AML-193 (cell line): ENCODE measurements at places on chromosomes 12 and 14.
A peak's percentile ranks its signal among the peaks of the same experiment; 100 is the strongest.

GRCh38 chr12:94873734-94874517 lies 129.6 kb downstream of the NDUFA12 start:
- no peak for DNase-seq

DNA sequence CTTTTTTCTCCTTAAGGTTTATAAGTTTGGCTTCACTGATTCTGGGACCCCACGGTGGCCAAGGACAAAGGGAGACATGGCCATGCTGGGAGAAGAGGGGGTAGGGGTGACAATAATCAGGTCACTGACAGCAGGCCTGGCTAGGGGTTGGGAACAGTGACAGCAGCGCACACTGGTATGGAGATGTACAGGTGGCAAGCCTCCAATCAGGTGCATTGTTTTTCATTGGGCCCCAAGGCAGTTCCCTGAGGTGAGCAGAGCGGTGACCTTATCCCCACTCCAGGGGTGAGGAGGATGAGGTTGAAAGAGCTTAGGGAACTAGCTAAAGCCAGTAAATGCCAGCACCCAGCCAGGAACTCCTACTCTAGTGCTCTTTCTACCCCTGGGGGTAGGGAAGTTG lies 1.4 kb downstream of the SYNDIG1L start:
- DNase-seq: no peak

DNA sequence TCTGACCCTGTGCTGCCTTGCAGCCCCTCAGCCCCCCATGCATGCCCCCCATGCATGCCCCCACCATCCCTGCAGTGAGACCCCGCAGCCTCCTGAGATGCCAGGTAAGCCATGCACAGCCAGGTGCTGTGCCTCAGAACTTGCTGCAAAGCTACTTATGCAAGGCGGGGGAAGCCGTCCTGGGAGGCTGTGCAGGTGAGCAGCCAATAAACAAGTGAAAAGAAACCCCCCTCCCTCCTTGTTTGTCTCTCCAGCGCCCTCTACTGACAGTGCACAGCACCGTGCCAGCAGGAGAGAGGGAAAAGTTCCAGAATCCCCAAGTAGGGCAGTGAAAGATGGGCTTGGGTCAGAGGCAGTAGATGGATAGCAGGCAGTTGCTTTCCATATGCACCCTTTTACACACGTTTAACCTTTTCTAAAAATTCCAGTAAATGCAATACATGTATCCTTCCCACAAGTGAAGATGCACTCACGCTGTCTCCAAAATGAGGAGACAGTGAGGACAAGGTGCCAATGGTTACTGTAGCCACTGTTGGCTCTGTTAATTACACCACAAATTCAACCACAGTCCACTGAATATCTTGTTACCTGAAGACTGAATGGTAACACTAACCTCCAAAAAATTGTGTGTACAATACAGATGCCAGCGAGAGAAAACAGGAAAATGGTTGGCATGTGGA lies 18.0 kb downstream of the TNFAIP2 start:
- peak; percentile 49 for DNase-seq

DNA sequence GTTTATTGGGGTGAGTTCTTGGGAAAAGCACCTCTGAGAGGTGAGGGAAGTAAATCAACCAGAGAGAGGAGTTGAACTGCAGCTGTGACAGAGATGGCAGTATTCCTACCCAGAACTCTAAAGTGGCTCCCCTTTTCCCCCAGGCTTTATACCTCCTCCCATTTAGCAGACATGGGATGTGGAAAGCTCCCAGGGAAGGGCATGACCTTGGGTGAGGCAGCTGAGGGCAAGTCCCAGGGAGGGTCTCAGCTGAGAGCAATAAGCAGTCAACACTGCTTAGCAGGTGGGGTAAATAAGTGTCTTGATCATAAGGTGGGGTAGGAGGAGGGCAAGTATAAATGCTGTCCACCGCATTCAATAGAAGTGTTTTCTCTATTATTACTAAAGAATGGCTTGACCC lies 143.0 kb downstream of the AKAP6 start:
- no peak for DNase-seq

- DNase-seq: no peak
These were observed 250.0 kb downstream of the MED13L start for GRCh38 chr12:116027551-116027821.

GRCh38 chr12:131473741-131474709 lies 236.9 kb upstream of the SFSWAP start:
- no peak for DNase-seq

GRCh38 chr14:20539906-20540305 lies 20.9 kb downstream of the RNASE9 start:
- DNase-seq: no peak

DNA sequence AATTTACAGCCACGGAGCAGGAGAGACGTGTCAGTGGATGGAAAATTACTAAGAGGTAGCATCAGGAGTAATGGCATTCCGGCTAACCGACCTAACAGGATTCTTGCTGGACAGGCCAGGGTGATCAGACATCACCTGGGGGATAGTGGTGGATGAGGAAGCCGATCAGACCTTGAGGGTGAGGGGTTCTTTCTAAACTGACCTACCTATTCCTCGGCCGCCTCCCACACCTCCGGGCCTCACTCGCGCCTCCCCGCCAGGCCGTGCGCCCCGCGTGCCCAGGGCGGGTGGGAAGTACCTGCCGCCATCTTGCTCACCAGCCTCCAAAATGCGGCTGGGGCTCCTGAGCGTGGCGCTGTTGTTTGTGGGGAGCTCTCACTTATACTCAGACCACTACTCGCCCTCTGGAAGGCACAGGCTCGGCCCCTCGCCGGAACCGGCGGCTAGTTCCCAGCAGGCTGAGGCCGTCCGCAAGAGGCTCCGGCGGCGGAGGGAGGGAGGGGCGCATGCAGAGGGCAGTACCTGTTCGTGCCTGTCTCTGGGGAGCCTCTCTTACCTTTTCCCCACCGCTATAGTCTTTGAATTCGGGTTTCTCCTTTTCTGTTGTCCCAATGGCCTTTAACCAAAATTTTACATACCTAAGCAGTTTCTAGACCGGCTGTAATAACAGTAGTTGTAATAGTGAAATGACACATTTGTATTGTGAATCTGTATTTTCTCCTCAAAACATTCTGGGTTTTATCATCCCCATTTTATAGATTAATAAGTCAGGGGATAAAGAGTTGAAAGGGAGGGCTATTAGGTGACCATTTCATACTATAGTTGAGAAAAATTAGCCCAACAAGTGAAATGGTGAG lies at the start of gene TMPRSS12:
Gene TMPRSS12 (plus strand): TSS at position 290 of the 857 bp plus-strand sequence. CDS start 39 bp downstream, at position 329.
- DNase-seq: no peak

DNA sequence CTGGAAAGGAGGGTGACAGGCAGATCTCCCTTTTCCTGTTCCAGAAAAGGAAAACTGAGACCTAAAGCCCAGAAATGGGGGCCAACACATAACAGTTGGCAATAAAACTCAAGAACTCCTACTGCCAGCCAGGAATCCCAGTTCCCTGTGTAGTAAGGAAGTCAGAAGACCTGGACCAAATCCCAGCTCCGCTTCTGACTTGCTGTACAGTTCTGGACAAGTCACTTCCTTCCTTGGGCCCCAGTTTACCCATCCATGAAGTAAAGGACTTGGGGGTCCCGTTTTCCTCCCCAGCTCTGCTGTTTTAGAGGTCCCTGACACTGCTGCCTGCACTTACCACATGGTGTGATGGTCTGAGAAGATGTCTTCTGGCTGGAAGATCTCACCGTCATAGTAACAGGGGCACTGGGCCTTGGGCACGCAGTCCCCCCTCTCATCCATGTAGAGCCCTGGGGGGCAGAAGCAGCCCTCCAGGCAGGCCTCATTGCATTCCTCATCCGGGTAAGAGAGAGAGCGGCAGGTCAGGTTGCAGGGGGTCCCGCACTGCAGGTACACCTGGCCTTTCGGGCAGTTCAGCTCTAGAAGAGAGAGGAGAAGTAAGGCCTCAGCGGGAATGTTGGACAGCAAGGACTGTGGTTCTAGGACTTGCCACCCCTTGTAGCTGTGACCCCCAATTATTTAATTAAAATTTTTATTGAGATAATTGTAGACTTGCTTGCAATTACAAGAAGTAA lies 72.1 kb downstream of the VWF start:
- DNase-seq: no peak

DNA sequence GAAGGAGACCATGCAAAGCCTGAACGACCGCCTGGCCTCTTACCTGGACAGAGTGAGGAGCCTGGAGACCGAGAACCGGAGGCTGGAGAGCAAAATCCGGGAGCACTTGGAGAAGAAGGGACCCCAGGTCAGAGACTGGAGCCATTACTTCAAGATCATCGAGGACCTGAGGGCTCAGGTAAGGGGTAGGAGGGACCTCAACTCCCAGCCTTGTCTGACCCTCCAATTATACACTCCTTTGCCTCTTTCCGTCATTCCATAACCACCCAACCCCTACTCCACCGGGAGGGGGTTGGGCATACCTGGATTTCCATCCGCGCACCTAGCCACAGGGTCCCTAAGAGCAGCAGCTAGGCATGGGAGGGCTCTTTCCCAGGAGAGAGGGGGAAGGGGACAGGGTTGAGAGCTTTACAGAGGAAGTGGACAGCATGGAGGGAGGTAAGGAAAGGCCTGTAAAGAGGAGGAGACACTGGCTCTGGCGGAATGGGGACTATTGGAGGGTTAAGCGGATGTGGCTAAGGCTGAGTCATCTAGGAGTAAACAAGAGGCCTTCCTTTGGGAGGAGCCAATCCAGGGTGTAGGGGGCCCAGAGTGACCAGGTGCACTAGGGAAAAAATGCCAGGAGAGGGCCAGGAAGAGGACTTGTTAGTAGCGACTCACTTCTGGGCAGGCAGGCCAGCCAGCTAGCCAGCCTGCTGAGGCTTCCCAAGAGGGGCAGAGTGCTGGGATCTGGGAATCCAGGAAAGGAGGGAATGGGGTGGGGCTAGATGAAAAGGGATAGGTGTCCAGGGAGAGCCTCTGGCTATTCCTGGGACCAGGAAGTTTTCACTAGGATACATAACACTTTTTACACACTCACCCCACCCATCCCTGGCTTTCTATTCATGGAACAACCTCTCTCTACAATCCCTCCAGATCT lies 754 bp downstream of the KRT18 start:
- DNase-seq: no peak
